Activated T-cell treated with anti-CD3 and anti-CD28 coated beads, Interleukin-2, amount 50 U/mL, for 4 hours (primary cell): ENCODE measurements at places on chromosomes 11 and 22. TPM values are rescaled to one million over a fixed set of nuclear protein-coding genes. Genes with fewer than 3 reads are reported as not detected.

- no peak for DNase-seq
Observed at GRCh38 chr22:20029550-20030225, 8.8 kb downstream of the TANGO2 start.

GRCh38 chr22:21760640-21761039, 25.0 kb upstream of the YPEL1 start:
- DNase-seq: no peak

The BRSK2 gene
- total RNA-seq: 0.94 TPM

- DNase-seq: no peak
Observed at GRCh38 chr22:16804882-16805281, 20.3 kb downstream of the XKR3 start.

The KCNQ1OT1 gene
- total RNA-seq: 0.18 TPM
